ENCODE measurements at places on chromosomes 13 and 19. TPM values are rescaled to one million over a fixed set of nuclear protein-coding genes. Genes with fewer than 3 reads are reported as not detected.

GRCh38 chr13:101623470-101624209 is 171.2 kb downstream of the ITGBL1 start:
- no peak for DNase-seq

GRCh38 chr19:15297416-15298224 is 34.7 kb downstream of the BRD4 start:
- peak; percentile 75 for DNase-seq

The FGF14 gene
- not detected for total RNA-seq

GRCh38 chr19:4584670-4585460 is 25.4 kb upstream of the SEMA6B start:
- DNase-seq, result no peak

The ZFR2 gene
- not detected for total RNA-seq

The CLEC11A gene
- 4.2 TPM for total RNA-seq
